NCI-H1092 (cell line): ENCODE measurements at places on chromosomes 7 and 10.

DNA sequence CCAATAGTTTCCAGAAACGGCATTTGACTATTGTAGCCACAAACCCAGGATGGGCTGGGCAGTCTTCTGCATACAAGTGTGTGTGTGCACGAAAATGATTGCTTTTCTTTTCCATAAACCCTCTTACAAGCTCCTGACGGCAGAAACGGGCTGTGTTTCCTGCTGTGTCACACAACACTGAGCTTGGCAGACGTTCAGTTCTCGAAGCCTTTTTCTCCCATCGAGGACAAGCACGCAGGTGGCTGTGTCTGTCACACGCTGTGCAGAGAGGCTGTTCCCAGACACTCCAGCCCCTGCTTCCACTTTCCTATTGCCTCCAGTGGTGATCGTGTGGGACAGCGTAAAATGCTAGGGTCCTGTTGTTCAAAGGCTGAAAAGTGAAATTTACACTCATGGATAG lies 32.1 kb downstream of the RBAK start:
- peak; percentile 91 for DNase-seq

DNA sequence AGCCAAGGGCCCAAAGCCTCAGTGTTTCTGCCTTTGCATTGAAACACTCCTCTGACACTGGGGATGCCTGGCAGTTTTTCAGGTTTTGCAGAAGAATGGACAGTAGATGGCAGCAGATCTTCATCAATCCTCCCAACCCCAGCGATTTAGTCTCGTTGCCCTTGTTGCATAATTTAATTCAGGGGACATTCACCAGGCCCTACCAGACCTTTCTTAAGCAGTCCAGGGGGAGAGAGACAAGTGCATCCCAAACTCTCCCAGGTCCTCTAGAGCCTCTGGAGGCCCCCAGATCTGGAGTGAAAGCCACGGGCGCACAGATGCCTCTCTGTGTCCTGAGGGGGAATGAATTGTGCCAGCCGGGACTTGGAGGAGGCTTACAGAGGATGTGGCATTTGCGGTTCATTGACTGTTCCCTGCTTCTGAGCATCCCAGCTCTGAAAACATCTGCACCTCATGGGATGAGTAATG lies 29.6 kb downstream of the MINDY4 start:
- peak; percentile 60 for DNase-seq

DNA sequence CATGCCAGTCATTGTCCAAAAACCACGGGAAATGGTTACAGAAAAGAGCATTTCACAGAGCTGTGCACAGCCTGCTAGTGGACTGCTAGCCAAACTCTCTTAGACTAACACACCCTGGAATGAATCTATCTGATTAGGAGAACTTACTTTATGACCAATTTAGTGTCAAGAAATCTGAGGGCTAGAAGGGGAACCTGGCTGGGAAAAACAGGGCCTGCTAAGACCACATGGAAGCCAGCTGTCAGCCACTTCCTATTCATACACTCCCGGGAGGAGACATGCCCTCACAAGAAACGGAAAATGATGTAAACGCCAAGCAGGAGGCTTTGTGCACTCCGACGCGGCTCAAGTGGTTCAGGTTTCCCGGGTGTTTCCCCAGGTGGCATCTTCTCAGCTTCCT lies 54.8 kb downstream of the MPP7 start:
- no peak for DNase-seq

GRCh38 chr7:87600130-87601124 lies at the start of gene ABCB1:
ABCB1 (minus strand) TSS chr7:87600884; CDS start chr7:87600184, 700 bp downstream.
- DNase-seq, result peak; percentile 2

DNA sequence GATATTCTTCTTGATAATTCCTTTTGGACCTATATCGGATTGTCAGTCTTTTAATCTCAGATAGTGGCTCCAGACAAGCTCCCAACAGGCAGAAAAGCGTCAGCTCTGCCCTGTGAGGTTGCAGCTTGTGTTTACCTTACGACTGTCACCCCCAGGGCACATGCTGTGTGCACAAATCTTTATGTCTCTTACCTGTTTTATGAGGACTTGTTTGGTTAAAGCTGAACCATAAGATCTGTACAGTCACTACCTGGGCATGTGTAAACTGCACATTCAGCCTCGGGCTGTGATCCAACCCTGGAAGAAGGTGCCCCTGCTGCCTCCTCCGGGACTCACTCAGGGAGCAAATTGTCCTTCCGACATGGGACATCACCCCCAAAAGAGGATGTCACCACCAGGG lies 119.8 kb downstream of the GALNT17 start:
- no peak for DNase-seq

GRCh38 chr7:76505168-76506080 lies 4.9 kb upstream of the UPK3B start:
- DNase-seq, result no peak

DNA sequence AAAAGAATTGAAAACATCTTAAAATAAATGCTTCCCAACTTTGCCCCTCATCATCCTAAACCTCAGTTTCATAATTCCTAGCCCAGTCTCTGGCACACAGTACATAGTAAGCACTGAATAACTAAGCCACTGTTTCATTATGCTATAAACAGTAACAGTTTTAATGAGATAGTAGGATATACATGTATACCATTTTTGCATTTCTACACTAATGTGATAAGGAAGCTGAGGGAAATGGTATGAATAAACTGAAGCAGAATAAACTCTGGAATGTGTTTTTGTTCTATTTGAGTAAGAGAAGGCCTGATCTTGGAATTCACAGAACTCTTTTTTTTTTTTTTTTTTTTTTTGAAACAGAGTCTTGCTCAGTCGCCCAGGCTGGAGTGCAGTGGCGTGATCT lies 8.8 kb downstream of the NAPEPLD start:
- no peak for DNase-seq

DNA sequence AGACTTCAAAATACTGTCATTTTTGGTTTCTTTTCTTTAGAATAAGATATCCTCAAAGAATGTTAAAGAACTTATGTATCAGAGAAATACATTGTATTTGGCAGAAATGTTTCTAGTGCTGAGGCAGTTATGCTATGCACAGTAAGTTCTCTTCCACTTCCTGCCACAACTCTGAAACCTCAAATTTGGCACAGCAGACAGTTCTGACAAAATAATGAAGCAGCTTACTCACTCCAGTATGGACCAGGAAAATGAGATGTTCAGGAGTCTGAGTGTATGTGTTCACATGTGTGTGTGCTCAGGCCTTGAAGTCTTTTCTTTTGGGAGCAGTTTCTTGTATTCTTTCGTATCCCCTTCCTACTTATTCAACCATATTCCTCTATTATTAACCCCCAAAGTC lies 197.0 kb upstream of the AGK start:
- DNase-seq, result no peak

DNA sequence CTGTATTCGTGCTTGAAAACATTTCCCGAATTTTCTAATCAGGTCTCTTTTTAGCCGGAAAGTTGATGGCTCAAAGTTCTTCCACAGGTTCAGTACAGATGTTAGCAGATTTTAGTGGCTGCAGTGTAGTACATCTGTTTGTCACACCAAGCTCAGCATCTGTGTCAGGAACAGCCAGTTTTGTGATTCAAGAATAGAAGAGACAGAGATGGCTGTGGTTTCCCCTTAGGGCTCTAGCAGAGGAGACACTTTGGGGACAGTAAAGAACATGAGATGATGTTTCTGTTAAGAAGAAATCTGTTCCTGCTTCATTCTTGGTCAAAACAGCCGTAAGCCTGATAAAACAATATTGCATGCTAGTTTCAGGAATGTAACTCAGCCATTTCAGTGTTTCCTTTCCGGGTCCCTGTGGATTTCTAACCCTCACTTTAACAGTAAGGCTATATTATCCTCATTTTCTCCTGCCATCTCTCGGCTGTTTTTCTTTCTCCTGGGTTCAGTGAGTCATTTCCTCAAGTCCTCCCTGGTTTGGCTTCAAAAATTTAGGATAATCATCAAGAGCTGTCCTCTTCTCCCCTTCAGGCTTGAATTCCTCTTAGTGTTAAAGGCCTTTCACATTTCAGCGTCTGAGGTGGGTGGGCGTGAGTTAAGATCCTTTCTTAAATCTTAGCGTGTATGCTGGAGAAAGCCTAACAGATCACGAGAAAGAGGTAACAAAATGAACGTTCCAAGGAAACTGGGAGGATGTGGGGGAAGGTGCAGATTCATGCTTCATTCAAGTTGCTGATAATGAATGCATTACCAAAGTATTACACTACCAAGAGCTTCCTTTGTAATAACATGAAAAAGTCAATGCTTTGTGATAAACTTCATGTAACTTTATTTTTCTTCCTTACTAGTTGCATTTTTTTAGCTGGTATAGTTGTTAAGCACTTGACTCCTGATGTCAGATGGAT lies 37.1 kb upstream of the BICC1 start:
- no peak for DNase-seq

DNA sequence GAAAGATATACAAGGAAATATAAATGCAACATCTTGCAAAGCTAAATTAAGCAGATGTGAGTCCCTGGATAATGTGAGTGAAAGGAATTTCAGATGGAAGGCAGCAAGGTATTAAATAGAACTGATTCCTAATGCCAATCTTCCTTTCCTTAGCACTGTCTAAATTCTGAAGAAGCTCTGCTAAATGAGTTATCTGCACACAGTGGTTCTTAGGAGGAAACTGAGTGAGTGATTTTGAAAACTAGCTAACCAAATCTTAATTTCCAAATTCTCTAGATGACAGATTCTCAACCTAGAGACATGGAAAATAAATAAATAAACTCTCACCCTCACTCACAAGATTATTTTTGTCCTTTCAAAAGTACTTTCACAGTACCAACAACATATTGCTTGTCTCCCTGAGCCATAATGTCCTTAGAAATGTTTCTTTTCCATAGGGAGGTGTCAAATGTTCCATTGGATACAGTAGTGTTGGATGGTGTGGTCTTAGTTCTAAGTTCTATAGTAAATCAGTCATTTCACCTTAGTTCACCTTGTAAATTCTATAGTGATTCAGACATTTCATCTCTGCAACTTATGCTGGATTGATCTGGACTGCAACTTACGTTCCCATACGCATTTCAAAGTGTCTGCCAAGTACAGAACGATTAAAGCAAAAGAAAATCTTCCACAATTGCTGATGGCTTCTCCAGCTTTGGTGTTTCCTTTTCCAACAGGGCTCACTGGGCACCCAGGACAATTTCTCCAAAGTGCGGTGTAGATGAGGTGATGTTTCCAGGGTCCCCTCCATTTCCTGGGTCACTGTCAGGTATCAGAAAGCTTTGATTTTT lies 145.4 kb upstream of the FAM171A1 start:
- DNase-seq, result no peak

GRCh38 chr7:44608916-44609648 lies 2.7 kb downstream of the OGDH start:
- DNase-seq, result no peak

DNA sequence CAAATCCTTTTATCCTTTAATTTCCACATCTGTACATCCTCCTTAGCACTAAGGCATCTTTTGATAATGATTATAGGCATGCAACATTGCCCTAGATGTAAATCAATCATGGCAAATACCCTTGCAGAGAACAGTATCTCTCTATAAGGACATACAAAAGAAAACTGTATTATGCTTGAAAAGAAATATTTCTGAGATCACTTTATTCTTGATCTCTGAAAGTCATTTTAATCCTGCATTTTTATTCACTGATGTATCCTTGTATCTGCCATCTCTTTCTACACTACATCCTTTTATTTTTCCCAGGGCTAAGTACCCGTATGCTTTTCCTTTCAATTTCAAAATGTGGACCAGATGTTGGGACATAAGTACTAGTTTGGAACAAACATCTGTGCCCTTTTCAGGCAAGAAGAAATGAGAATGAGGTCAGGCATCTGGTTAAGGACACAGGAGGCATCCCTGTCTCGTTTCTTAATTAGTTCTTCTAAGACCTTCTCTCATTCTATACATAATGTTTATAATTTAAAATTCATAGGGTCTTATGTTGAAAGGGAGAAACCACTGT lies 338.6 kb downstream of the CNTNAP2 start:
- no peak for DNase-seq

- no peak for DNase-seq
Measured at GRCh38 chr7:156652886-156653568, 12.5 kb downstream of the RNF32 start.

GRCh38 chr7:68249611-68250010 lies 1253.0 kb downstream of the TYW1 start:
- DNase-seq, result no peak

DNA sequence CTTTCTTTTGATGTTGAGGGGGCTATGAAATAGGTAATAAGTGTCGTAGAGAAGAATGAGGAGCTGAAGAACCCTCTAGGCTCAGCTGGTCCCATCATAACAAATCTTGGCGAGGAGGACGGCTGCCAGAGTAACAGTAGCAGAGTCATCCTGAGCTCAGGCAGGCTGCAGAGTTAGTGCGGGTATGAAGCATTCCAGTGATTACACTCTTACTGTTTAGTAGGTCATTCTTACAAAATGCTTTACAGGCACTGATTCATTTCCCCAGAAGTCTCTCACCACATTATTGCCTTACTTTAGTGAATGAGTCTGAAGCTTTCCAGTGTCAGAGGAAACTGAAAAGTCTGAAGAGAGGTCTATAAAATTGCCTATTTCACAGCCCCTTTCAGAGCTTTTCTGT lies 43.9 kb upstream of the GPR158 start:
- no peak for DNase-seq

DNA sequence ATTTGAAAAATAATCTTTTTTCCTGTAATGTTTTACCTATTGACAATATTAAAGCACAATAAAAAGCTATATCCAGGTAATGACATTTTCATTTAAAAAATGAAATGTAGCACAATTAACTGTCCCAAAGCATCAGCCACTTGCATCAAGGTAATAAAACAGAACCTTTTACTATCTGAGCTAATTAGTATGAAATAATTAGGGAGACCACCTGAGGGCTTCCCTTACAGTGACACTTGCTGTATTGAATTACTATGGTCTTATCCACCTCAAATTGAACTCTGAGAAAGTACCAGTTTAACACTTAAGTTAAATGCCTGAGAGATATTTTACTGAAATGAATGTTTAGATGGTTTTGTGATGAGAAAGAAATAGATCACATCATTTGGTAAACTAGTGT lies 119.4 kb upstream of the DKK1 start:
- no peak for DNase-seq

GRCh38 chr10:60964257-60965235 lies 20.6 kb upstream of the RHOBTB1 start:
- DNase-seq, result peak; percentile 38

GRCh38 chr7:34282271-34282670 lies 375.7 kb upstream of the NPSR1 start:
- DNase-seq, result no peak

- no peak for DNase-seq
Measured at GRCh38 chr7:50184271-50184990, 91.4 kb upstream of the ZPBP start.

- DNase-seq, result no peak
Measured at GRCh38 chr10:95628786-95629185, 27.7 kb downstream of the ALDH18A1 start.

DNA sequence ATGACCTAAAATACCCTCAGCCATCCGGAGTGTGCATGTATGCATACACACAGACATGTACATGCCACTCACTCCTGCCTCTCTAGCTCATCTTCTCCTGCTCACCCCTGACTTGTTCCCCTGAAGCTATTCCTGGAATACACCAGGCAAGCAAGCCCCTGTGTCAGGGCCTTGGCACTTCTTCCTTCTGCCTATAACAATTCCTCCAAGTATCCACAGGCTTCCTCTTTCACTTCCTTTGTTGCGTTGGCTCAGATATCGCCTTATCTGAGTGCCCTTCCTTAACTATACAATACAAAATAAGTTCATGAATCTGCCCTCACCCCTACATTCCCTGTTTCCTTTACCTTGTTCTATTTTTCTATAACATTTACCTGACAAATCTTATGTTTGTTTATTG lies 88.8 kb downstream of the NOD1 start:
- no peak for DNase-seq
